H54 (cell line): ENCODE measurements at places on chromosomes 7 and 10.

- DNase-seq: no peak
Measured at GRCh38 chr10:116097239-116097784, 175.7 kb downstream of the GFRA1 start.

- no peak for DNase-seq
Measured at GRCh38 chr10:132962623-132963429, 20.5 kb upstream of the CFAP46 start.

GRCh38 chr7:126529833-126530232 lies 722.9 kb downstream of the GRM8 start:
- no peak for DNase-seq

DNA sequence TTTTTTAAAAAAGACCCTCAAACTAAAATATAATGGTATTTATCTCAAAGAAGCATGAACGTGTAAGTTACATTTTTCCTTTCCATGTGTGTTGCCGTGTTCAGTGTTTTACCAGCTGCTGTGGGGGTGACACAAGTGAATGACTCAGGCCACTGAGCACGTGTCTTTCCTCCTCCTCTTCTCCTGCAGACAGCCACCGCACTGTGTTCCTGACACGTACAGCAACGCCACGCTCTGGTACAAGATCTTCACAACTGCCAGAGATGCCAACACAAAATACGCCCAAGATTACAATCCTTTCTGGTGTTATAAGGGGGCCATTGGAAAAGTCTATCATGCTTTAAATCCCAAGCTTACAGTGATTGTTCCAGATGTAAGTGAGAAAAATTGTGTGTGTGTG lies 29.7 kb downstream of the TMEM248 start:
- no peak for DNase-seq

- no peak for DNase-seq
Measured at GRCh38 chr10:51010977-51011376, 63.3 kb upstream of the PRKG1 start.

- DNase-seq: no peak
Measured at GRCh38 chr10:111703986-111704385, 479.6 kb downstream of the GPAM start.

- DNase-seq: no peak
Measured at GRCh38 chr7:121579639-121580038, 183.5 kb upstream of the FAM3C start.

DNA sequence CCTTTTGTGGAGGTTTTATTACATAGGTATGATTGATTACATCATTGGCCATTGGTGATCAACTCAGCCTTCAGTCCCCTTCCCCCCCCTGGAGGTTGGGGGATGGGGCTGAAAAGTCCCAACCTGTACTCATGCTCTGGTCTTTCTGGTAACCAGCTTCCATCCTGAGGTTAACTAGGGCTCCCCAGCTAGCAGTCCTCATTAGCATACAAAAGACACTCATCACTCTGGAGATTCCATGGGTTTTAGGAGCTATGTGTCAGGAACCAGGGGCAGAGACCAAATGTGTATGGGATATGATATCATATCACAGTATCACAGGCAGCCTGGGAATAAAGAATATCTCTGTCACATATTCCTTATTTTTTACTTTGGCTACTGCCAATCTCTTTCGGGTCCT lies 13.6 kb downstream of the CCSER2 start:
- DNase-seq: no peak

DNA sequence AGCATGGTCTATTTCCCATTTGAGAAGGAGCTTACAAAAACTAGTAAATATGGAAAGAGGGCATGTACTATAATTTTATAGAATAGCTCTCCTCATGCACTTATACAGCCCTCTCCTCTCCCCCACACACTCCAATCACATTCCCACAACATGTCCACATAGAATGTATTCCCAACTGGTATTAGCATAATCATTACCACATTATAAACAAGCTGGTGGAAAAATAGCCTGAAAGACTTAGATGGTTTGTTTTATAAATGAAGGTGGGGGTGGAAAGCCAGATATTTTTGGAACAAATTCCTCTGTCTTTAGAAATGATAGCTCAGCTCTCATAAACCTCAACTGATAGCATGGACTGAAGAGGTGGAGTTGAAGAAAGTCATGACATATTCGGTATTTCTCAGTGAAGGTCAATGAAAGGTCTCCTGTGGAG lies 410.1 kb downstream of the SUGCT start:
- DNase-seq: no peak

GRCh38 chr7:99086944-99087343 lies 57.0 kb downstream of the SMURF1 start:
- DNase-seq: no peak

DNA sequence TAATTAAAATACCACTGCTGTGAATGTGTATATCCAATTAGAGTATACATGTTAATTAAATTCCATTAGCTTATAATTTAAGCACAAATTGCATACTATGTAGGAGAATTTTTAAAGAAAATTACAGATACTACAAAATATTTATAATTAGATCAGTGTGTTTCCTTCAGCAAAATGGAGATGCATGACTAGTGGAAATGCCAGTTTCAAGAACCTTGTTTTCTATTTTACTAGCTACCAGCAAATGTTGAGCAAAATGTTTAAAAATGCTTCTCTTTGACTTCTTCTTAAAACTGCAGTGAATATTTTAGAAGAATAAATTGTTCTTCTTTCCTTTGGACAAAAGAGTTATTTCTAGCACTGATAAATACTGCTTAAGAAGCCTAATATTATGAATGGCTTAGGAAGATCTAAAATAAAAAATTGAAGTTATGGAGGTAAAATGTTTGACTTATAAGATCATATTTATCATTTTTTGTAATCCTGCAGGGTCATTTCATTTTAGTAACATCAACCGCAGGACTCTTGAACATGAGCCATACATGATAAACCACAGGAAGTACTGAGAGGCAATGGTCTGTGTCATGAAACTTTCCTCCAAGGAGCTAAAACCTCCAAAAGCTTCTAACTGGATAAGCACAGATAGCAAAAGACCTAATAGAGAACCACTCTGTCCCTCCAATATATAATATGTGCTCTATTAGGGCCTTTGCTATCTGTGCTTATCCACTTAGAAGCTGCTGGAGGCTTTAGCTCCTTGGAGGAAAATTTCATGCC lies 1066.0 kb upstream of the CELF2 start:
- DNase-seq: no peak

DNA sequence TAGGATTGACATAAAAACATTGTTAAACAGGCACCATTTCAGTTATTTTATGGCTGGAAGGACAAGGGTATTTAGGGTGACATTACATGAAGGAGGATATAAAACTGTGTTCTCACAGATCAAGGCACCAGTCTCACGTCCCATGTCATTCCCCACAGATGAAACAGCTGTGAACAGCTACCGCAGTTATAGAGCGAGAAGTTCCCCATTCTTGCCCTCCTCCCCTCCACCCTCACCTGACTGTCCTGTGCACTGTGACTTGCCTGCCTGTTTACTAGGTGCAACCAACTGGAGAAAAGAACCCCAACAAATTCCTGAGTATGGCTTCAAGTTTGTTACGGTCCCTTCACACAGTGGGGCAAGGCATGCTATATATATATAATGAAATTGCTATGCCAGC lies 141.6 kb downstream of the SND1 start:
- no peak for DNase-seq

DNA sequence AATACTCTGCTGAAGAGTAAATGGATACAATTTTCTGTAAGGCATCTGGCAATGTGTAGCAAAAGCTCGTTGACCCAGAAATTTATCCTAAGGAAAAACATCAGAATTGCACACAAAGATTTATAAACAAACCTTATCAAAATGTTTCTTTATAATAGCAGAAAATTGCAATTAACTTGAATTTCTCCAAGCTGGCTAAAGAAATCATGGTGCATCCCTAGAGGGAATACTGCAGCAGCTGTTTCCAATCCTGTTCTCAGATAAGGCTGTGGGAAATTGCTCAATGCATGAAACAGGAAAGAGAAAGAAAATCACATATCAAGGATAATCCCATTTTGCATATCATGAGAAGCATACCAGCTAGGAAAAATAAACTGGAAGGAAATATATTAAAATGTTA lies 18.7 kb downstream of the TACR2 start:
- no peak for DNase-seq

DNA sequence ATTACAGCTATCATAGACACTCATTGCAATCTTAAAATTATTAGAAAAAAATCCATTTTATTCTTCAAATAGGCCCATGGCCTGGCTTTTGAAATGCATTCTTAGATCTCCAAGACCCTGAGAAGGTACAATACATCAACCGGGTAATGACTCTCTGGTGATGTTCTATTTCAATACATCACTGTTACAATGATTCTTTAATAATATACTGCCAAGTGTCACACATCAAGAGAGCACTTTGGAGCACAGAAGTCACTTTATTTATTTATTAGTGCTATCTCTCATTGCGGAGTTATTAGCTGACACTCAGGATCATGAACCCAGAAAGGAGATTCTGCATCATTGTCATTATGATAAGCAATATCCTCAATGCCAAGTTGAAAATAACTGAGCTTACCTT lies 748.5 kb upstream of the MBL2 start:
- DNase-seq: no peak

- DNase-seq: no peak
Measured at GRCh38 chr7:68900096-68900495, 698.2 kb upstream of the AUTS2 start.

- no peak for DNase-seq
Measured at GRCh38 chr7:77464589-77464988, 48.4 kb upstream of the GSAP start.

DNA sequence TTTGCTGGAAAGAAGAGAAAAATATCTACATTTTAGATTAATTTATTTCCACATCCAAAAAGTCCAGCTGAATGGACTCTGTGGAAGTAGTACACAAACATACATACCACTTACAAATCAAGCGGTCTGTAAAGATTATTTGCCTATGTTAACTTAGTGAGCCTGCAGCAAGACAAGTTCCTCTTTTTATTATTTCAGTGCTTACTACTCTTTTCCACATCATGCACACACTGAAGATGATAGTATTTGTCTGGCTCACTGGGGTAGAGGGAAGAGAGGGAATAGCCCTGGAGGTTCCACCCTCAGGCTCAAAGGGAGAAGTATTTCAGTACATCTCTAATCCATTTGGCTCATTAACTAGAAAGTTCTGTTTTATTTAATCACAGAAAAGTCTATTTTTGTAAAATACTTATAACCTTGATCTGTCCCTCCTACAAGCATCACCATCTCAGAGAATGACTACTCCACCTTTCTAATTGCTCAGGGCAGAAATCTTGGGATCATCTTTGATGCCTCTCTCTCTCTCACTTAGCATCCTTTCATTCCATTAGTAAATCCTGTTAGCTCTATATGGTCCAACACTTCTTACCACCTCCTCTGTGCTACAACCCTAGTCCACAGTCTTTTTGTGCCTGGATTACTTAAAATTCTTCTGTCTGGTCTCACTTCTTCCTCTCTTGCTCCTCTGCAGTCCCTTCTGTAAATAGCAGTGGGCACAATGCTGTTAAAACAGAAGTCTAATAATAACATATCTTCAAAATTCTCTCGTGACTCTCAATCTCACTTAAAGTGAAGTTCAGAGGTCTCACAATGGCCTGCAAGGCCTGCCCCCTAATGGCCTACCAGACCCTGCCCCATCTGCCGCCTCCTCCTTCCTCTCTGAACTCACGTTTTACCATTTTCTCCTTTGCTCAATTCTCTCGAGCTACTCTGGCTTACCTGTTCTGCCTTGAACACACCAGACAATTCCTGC lies 64.3 kb upstream of the CCDC6 start:
- no peak for DNase-seq

DNA sequence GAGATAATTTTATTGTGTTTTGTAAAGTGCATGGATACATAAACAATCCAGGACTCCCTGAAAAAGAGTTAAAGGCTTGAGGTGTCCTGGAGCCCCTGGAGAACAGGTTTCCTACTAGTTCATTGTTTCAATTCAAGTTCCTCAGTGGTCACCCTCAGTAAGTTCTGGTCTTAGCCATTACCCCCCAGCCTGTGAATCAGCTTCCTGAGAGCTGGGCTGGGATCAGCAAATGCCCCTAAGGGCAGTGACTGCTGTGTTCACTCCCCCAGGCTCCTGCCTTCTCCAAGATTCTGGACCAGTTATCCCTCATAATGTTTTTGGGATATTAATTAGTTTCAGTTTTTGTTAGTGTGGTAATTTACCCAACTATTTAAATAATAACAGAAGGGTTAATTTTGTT lies 151.6 kb upstream of the PRSS58 start:
- no peak for DNase-seq

- no peak for DNase-seq
Measured at GRCh38 chr10:7534480-7534852, 123.6 kb upstream of the SFMBT2 start.

GRCh38 chr10:31730776-31731175 lies 197.9 kb downstream of the ARHGAP12 start:
- DNase-seq: no peak

DNA sequence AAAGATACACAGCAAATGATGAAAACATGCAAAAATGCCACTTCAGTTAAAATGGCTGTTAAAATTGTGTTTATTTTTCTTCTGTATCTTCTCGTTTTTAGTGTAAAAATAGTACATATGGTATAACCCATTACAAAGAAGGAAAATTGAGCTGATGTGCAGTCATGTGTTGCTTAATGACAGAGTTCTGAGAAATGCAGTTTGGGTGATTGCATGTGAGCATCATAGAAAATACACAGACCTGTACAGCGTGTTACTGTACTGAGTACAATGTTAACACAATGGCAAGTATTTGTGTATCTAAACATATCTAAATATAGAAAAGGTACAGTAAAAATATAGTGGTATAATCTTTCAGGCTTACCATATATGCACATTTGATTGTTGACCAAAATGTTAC lies 7.3 kb downstream of the DMTF1 start:
- DNase-seq: no peak

- no peak for DNase-seq
Measured at GRCh38 chr10:32962521-32962920, 4.5 kb upstream of the ITGB1 start.

DNA sequence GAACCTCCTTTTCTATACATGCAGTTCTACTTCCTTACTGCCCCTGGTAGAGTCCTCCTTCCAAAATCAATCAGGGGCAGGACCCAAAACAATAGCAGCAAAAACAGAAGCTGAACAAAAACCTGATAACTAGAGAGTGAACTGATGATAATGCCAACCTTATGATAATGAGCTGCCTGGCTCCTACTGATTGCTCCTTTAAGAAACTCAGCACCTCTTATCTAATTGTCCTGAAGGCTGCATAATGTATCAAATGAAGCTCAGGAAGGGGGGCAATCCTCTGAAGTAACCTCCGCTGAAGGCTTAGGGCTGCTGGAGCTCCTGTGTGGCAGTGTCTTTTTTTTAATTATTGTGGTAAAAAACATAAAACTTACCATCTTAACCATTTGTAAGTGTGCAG lies 257.0 kb downstream of the PHTF2 start:
- no peak for DNase-seq

GRCh38 chr7:12162415-12163113 lies 48.5 kb upstream of the TMEM106B start:
- peak; percentile 22 for DNase-seq

- peak; percentile 40 for DNase-seq
Measured at GRCh38 chr10:62582804-62583208, 208.6 kb downstream of the ZNF365 start.
